Nucleus accumbens (tissue), 56 donors: ENCODE measurements at places on chromosomes 1 and 21.
A peak's percentile ranks its signal among the peaks of the same experiment; 100 is the strongest.

- no peak for DNase-seq
Observed at GRCh38 chr21:42161956-42162681, 56.8 kb upstream of the ABCG1 start.

DNA sequence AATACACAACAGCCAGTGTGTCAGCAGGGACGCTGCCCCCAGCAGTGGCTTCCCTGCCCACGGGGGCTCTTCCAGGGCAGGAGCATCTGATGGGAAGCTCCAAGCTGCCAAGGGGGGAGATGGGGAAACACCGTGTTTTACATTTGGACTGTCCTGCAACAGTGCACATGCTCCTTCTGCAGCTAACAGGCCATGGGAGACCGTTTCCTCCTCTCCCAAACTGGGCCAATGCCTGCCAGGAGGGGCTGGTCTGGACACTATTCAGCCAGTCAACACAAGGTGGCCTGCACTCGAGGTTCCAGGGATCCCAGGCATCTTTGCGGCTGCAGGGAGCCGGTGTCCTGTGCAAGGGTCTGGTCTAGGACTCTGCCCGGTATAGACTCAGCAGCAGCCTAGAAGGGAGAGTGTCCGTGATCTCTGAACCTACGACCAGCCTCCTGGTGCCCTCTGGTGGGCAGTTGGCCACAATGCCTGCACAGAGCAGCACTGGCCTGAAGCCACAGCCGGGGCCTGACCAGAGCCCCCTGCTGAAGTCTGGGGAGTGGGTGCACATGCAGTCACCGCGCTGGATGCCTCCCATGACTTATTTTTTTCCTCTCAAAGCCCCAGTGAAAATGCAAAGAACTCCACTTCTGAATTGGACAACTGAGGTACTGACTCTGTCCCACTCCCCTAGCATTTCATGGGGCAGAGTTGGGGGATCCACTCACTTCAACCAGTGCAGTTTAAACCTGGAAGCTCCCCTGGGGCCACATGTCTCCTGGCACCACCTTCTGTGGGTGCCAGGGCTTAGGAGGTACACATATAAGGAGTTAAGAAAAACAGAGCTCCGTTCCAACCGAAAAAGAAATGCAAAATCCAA is 33.3 kb downstream of the RCC2 start:
- DNase-seq: peak; percentile 42

- peak; percentile 62 for DNase-seq
Observed at GRCh38 chr1:234978397-234979295, 150.0 kb downstream of the TOMM20 start.

GRCh38 chr1:31166462-31166861 is 73.2 kb downstream of the NKAIN1 start:
- no peak for DNase-seq

GRCh38 chr1:218266356-218266755 is 18.7 kb upstream of the RRP15 start:
- no peak for DNase-seq

- no peak for DNase-seq
Observed at GRCh38 chr1:232915212-232915611, 35.2 kb upstream of the NTPCR start.

GRCh38 chr1:150566589-150567340 is 12.6 kb downstream of the MCL1 start:
- DNase-seq: no peak

DNA sequence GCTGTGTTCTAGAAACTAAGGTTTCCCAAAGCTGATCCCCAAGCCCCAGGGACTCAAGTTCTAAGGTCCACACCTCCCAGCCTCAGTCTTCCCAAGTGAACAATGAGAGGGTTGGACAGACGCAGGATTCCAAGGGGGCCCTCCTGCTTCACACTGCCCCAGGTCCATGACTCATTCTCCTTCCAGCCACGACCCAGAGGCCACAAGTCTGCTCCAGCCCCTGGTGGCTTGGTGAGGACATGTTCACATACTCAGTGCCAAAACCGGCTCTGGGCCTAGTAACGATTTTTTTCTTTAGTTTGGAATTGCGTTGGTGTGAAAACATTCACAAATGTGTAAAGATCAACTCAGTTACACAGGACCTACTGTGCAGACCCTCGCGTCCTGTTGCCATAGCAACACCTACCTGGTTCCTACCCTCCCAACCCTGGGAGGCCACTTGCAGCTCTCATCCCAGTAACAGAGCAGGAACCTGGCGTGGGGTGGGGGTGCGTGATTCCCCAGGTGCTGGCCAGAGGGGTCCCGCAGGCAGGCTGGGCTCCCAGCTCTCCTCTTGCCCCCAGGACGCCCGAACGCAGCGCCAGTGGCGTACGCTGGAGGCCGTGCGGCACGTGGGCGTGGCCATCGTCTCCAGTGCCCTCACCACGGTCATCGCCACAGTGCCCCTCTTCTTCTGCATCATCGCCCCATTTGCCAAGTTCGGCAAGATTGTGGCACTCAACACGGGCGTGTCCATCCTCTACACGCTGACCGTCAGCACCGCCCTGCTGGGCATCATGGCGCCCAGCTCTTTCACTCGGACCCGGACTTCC is 57.0 kb downstream of the DISP3 start:
- no peak for DNase-seq

DNA sequence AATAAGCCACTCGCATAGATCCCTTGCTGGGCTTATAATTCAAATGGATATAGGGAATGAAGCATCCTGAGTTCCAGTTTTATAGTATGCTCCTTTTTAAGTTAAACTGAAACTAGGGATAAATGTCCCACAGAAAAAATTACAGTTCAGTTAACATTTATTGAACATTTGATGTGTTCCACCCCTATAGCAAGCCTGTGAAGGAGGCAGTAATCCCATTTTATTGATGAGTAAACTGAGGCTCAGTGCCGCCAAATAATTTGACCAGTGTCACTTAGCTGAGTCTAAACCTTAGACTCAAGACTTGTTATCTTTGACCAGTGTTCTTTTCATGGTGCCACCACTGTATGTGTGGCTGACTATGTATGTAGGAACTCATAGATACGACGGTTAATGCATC is 22.4 kb downstream of the URB2 start:
- no peak for DNase-seq

DNA sequence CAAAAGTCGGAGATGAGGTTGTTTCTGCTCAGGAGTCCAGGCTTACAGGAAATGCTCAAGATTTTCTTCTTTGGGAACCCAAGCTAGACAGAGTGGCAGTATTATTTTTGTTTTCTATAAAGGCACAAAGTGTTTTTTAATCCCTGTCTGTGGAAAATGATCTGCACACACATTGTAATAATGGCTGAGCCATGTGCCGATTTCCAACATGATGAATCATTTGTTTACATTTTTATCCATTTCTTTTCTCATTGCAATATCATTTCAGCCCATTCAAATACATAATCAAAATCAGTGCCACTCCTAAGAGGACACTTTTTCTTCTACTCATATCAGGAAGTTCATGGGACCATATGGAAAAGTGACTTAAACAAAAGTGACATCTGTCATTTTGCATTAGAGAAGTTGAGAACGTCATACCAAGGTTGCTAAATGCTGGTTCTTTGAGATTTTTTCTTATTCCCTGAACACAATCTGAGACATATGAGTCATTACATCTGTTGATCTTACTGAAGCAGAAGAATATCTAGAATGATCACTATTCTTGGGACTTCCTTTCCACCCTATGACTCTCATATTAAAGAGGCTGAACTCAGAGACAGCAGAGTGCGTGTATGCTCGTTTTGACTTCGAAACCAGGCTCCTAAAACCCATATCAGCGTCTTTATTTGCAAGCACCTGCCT is 44.9 kb downstream of the ACTA1 start:
- DNase-seq: no peak

DNA sequence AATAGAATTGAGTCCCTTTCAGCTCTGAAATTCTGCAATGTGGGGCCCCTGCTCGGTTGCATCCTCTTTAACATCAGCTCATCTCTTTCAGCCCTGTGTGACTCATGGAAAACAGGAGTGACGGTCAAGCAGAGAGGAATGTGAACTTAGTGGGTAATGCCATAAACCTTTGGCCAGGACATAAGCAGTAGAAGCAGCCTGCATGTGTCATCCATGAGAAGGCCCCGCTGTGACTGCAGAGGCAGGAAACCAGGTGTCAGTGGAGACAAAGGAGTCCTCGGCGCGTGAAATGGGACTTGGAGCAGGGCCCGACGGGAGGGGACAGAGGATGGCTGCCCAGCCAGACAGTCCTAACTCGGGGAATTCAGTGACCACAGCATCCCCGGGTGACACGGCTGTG is 21.1 kb upstream of the EPHB2 start:
- DNase-seq: no peak

GRCh38 chr1:48196237-48196636 is 26.3 kb upstream of the SLC5A9 start:
- no peak for DNase-seq

DNA sequence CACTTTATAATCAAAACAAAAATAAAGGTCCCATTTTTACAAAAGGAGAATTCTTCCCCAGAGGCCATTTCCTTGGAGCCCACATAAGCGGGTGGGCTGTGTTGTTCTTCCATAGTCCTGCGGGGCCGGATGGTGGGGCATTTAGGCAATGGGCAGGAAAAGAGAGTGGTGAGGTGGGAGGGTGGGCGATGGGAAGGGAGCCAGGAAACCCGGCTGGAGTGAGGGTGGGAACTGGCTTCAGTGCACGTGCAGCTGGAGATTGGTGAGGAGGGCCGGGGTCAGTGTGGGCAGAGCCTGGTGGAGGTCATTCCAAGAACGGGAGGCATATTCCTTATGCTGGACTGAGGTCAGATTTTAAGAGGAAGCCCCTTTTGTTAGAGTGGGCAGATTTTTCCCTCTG is 13.6 kb downstream of the NENF start:
- DNase-seq: no peak

DNA sequence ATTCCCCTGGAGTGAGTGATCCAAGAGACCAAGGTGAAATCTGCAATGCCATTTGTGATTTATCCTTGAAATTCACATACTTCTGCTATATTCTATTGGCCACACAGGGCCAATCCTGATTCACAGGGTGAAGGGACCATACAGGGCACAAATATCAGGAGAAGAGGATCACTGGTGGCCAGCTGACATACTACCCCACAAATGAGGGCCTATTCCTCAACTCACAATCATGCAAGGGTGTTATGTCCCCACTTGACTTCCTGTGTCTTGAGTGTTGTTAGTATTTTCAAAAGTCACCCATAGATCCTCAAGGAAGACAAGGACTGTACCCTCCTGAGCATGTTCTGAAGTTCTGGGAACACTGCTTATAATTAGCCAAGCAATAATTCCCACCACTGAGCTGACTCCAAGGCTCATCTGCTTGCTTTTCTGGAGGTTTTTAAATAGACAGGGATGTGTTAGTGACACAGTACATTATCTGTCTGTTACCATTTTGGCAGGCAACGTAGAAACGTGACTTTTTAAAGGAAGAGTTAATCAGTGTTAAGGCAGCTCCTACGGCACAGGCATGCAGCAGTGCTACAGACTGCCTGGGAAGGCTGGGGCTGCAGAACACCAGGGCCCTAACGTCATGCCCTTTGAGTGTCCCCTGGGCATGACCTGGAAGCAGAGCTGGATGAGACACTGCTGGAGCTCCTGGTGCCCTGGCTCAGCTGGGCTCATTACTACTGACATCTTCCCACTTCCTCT is 137.4 kb downstream of the FAM78B start:
- no peak for DNase-seq

DNA sequence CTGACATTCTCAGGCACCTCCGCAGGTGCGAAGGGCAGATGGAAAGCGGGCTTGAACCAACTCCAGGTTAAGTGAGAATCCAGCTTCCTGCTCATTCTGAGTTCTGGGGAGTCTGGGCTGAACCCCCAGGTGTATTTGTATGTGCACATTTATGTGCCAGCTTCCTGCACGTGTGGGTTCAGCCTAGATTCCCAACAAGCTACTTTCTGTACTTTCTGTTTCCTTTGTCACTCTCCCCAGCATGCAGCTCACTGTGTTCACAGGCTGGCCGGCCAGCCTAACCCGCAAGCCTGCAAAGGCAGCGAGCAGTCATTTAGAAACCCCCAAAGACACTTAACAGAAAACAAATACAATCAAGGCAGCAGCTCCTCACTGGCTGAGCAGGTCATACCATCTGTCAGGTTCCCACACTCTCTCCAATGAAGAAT is 1.3 kb upstream of the IL19 start:
- DNase-seq: no peak

GRCh38 chr1:202958544-202959275 is 598 bp upstream of the ADIPOR1 start:
- no peak for DNase-seq

GRCh38 chr1:194225821-194226220 is 1039.4 kb upstream of the B3GALT2 start:
- DNase-seq: no peak

DNA sequence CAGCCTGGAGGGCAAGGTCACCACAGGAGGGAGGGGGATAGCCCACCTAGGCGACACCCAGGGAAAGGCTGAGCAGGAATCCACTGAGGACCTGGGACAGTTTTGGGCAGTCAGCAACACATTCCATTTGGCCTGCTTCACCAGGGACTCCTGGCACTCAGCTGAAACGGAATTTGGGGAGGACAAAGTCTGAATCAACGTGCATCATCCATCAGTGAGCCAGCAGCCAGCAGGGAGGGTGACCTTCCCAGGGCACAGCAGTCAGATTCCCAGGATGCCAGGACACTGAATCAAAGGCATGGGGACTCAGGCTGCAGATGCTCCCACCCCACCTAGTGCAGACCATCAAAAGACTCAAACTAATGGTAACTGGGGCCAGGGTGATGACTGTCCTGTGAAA is 4.6 kb downstream of the SH3BP5L start:
- DNase-seq: no peak

- peak; percentile 70 for DNase-seq
Observed at GRCh38 chr1:27365372-27366112, 1.2 kb downstream of the MAP3K6 start.

GRCh38 chr1:204257446-204257845 is 43.7 kb upstream of the GOLT1A start:
- no peak for DNase-seq

DNA sequence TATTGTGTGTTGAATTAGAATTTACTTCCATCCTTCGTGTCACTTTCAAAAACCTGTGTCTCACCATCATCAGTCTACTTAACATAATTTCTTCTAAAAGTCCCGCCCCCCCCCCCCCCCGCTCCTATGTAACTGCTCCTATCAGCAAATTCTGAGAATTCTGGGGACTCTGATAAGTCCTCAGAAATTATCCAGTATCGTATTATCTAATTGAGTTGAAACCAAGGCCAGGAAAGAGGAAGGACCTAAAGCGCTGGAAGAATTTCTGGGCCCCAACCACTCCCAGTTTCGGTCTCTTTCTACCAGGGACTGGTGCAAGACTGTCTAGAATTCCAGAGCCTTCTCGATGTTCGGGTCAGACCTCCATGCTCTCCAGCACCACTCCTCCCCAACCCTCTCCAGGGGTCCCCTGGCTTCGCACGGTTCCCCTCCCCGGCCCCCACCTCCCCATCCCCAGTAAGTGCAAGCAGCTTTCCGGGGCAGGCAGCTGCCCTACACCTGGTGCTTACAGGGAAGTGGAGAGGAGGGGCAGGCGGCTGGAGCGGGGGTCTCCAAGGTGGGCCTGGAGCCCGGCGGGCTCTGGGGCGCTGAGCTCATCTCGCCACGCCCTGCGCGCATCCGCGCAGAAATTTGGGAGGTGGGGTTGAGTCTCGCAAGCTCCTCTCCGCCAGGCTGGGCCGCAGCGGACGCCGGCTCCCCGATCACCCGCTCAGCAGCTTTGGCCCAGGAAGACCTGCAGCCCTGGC is 16.0 kb upstream of the ZNF496 start:
- DNase-seq: no peak
